ENCODE measurements at places on chromosomes 2 and 18.

GRCh38 chr18:50113726-50114125 lies 81.2 kb downstream of the MYO5B start:
- no peak for DNase-seq

DNA sequence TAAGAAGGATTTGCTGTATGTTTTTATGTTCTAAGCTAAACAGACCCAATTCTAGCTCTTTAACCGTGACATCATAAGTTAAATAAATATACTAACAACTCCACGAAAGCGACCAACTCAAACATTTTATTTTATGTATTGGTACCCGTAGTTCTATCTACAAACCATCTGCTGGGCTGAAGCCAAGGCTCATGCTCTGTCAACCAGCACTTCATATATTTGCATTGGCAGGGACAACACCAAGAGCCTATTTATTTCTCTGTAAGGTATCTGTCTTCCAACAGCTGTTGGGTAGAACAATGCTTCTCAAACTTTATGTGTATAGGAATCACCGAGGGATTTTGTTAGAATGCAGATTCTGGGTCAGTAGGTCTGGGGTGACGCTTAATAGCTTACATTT lies 64.5 kb downstream of the PID1 start:
- DNase-seq: no peak

- DNase-seq: peak; percentile 25
Measured at GRCh38 chr2:61419129-61419528, 51.8 kb downstream of the USP34 start.

DNA sequence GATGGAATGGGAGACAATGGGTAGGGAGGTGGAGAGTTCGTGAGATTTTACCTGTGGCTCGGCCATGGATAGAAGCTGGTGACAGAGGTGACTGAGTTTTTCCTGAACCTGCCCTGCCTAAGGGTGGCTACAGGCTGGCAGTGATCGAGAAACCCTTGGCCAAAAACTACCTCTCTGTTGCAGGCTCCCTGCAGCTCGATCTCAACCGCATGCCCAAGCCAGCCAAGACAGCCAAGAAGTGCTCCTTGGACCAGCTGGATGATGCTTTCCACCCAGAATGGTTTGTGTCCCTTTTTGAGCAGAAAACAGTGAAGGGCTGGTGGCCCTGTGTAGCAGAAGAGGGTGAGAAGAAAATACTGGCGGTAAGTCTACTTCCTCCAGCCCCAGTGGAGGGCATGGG lies 225.5 kb downstream of the DYSF start:
- no peak for DNase-seq

DNA sequence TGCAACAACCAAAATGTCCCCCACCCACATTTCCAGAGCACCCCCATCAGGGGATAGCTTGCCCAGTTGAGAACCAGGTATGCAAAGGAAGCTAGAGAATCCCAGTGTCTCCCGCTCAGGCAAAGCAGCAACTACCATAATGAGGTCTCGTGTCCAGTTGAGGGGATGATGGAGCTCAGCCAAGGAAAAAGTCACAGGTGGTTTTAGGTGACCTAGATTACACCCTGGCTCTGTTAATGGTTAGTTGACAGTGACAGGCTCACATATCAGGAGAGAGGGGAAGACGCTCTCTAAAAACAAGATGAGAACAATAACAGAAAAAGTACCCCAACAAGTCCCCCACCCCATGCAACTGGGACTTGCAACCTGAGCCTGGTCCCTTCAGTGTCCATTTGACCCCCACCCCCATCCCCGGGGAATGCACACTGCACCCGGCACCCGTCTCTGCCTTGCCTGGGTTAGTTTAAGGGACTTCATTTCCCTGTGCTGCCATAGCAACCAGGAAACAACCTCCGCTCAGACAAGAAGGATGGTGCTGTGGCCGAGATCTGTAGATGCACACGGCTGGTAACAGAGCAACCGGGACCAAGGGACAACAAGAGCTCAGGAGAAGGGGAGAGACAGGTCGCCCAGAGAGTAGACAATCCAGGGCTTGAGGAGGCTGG lies at the start of gene KIAA2012:
KIAA2012 (plus strand) TSS at position 519 of the 665 bp plus-strand sequence. CDS start 373 bp downstream, outside the sequence.
- DNase-seq: no peak

DNA sequence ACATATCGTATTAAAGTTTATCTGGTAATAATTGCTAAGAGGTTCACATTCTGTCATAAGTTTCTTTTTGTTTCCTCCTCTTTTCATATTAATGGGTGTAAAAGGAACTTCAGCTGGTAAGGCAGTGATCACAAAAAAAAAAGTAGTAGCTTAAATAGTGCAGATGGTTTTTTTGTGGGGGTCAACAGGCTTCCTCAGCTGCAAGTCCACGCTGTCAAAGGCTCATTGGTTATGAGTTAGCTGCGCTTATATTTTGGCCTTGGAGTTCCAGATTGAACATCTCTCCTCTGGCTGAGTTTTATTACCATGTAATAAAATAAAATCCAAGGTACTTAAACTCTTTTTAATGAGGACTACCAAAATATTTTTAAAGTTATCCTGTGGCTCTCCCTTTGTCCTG lies 277.0 kb upstream of the ZEB2 start:
- DNase-seq: no peak

DNA sequence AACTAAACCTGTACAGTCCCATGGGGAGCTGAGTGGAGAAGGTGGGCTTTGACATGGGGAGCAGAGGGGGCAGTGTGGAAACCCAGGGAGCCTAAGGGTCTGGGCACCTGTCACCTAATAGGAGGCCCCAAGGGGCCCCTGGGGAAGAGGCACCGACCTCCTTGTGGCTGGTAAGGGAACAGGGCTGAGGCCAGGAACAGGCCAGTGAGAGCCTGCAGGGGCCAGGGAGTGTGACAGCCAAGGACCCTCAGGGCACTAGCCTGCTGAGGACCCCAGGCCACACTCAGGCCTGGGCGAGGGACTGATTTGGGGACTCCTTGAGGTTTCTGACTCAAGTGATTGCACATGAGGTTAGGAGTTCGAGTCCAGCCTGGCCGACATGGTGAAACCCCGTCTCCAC lies 24.5 kb upstream of the ALPP start:
- no peak for DNase-seq

GRCh38 chr2:9565436-9566153 lies 10.0 kb upstream of the ADAM17 start:
- DNase-seq: no peak

- no peak for DNase-seq
Measured at GRCh38 chr2:75513616-75514170, 47.0 kb downstream of the EVA1A start.

- no peak for DNase-seq
Measured at GRCh38 chr2:13681936-13682335, 950.6 kb upstream of the LRATD1 start.

GRCh38 chr2:112839407-112840067 lies 3.0 kb upstream of the IL1B start:
- no peak for DNase-seq
